Fibroblast of villous mesenchyme (primary cell): ENCODE measurements at places on chromosomes 2 and 18.
A peak's percentile ranks its signal among the peaks of the same experiment; 100 is the strongest.

DNA sequence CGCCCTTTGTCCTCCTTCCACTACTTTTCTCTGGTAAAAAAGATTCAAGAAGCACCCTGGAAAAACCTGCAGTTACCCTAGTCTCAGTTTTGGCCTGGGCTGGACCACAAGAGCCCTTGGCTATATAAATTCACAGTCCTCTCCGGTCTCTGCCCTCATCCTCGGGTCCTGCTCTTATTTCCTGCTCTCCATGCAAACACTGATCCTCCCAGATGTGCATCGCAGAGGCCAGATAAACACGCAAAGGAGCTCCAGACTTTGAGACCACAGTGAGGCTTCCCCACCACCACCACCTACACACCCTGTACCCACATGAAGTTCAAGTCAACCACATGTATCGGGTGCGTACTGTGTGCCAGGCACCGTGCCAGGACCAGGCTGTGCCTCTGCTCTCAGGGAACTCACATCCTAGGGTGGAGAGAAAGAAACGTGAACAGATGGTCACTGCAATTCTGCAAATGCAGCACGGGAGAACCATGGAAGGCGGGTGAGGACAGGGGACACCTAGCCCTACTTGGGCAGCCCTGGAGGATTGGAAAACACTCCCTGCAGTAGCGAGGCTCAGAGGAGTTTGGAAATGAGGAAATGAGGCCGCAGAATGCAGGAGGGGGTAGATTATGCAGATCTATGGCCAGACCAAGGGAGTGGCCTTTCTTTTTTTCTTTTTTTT is 7.4 kb downstream of the CTDSP1 start:
- peak; percentile 67 for DNase-seq

- DNase-seq = peak; percentile 26
Observed at GRCh38 chr2:72605836-72606442, 219.9 kb downstream of the EXOC6B start.

DNA sequence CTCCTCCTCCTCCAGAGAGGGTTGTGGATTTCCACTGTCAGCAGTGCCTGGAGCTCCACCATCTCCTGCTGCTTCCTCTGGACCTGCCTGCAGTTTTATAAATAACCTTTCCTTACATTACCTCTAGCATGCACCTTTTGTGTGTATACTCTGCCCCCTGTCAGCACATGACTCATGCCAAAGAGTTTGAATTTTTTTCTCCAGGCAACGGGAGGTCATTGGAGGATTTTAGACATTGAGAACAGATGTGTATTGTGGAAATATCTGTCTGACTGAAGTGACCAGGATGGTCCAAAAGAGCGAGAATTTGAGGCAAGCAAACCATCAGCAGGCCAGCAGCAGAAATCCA is 31.7 kb downstream of the IL37 start:
- DNase-seq = no peak

GRCh38 chr2:69386360-69386759 is 667 bp downstream of the GFPT1 start:
- peak; percentile 14 for DNase-seq

DNA sequence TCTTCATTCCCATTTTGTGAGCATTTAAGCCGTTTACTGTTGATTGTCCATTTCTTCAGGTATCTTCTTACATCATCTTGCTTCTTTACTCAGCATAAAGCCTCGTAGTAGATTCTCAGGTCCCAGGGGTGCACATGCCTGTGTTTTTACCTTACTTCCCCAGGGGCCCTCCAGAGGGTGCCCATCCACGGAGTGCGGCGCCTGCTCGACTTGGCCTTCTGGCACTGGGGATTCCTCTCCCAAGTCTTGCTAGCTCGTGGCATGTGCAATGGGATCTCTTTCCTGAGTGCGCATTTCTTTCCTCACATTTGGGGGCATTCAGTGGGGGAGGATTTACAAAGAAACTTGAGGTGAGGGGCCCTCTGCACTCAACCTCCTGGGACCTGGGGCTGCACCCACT is 148.1 kb downstream of the AGAP1 start:
- DNase-seq = no peak

DNA sequence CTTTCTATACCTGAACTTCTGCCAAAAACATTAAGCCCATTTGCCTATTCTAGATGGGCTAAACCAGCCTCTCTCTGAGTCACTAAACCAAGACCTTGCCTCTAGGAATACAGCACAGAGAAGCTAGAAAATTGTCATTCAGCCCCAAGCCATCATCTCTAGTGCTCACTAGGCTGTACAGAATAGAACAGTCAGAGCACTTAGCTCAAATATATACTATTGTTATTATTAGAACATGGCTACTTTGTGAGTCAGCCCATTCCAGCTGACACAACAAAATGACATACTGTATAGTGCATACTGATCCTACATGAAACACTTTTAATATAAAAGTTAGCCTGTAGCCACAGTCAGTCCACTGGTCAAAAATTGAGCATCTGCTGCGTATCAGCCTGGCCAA is 418.8 kb downstream of the NRXN1 start:
- DNase-seq = no peak

GRCh38 chr2:240432430-240432819 is 3.0 kb upstream of the GPC1 start:
- DNase-seq = no peak

- DNase-seq = peak; percentile 53
Observed at GRCh38 chr18:23740105-23740830, 51.0 kb downstream of the LAMA3 start.

- no peak for DNase-seq
Observed at GRCh38 chr18:10164271-10165071, 250.7 kb downstream of the VAPA start.
